Activated CD4-positive, CD25-positive, alpha-beta regulatory T cell treated with anti-CD3 and anti-CD28 coated beads, Interleukin-2, amount 50 U/mL, for 16 hours (primary cell): ENCODE measurements at places on chromosomes 6 and 20.

- DNase-seq = no peak
These were observed 212.4 kb downstream of the GRIK2 start for GRCh38 chr6:101605874-101606273.

GRCh38 chr6:28586962-28587745, 61.5 kb downstream of the GPX5 start:
- peak; percentile 21 for DNase-seq

GRCh38 chr6:24981386-24981760, 45.6 kb upstream of the RIPOR2 start:
- no peak for DNase-seq

DNA sequence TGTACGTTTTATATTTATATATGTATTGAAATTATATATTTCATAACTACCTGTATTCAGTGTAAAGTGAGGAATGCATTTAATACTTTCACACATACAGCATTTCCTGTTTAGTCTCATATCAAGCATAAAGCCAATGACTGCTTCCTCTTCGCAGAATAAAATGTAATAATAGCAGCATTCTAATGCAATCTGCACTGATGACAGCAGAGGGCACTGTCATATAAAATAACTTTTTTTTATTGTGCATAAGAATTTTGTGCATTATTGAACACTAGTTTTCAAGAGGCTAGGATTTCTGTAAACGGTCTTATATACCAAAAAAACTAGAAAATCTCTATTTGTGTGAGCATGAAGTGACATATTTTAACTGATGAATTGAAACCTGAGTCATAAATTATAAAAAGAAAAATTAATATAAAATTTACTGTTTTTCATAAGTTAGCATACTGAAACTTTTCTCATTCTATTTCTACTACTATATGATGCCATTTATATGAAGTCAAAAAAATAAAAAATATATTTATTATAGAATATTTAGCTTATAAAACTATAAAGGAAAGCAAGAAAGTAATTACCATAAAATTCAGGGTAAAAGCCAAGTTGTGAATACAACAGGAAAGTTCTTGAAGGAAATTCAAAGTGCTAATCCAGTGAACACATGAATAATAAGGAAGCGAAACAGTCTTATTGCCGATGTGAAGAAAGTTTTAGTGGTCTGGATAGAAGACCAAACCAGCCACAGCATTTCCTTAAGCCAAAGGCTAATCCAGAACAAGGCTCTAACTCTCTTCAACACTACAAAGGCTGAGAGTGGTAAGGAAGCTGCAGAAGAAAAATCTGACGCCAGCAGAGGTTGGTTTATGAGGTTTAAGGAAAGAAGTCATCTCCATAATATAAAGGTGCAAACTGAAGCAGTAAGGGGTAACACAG, 36.3 kb downstream of the RNF146 start:
- peak; percentile 6 for DNase-seq

DNA sequence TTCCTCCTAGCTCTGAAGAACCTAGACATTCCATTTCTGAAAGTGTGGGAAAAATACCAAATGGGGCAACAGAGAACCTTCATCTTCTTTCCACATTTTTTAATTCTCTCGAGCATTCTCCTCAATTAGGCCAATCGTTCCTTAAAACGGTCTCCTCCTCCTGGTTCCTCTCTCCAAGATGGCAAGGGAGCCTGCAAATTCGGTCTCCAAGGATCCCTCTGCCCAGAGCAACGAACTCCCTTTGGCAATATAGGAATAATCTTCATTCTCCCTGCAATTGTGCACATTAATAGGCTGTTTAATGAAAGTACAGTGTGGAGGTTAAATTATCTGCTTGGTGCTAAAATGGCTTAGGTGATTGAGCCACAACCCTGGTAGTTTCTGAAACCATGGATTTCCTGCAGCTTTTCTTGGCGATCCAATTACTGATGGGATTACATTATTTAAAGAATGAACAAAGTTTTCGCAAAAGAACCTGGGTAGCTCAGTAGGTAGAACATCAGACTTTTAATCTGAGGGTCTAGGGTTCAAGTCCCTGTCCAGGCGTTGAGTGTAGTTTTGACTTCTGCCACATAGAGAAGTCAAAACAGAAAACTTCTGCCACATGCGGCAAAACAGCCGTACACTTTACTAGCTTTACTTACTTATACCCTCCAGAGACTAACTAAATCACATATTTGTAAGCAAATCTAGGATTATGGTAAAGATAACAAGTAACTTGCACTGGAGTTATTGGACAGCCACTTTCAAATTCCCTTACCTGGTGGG, 102.9 kb upstream of the ZNF184 start:
- DNase-seq = no peak
